Activated naive CD4-positive, alpha-beta T cell treated with anti-CD3 and anti-CD28 coated beads, Interleukin-2, amount 50 U/mL, for 16 hours (primary cell): ENCODE measurements at places on chromosomes 12 and 14.

GRCh38 chr12:5384015-5384414 lies 47.9 kb upstream of the NTF3 start:
- no peak for DNase-seq

DNA sequence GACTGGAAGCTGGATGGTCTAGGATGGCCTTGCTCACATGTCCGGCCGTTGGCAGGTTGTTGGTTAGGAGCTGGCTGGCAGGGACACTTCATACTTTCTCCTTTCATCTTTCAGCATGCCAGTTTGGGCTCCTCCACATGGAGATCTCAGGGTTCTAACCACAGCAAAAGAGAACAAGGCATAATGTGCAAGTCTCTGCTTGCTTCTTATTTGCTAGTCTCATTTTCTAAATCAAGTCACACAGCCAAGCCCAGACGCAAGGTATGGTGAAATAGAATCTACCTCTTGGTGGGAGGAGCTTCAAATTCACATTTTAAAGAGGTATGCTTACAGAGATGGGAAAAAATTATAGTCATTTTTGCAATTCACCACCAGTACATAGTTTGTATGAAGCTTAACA lies 69.1 kb upstream of the NAP1L1 start:
- DNase-seq = no peak

DNA sequence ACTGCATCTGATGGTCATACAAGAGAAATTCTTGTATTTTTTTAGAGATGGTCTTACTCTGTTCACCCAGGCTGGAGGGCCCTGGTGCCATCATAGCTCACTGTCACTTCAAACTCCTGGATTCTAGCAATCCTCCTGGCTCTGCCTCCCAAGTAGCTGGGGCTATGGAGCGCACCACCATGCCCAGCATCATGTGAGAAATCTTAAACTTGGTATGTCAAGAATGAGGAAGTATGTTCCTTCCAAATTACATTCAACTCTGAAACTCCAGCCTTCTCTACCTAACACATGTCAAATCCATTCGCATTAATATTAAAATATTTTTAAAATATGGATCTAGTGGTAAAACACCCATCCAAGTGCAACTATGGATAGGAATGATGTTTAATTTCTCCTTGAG lies 27.5 kb upstream of the CDKN3 start:
- no peak for DNase-seq

DNA sequence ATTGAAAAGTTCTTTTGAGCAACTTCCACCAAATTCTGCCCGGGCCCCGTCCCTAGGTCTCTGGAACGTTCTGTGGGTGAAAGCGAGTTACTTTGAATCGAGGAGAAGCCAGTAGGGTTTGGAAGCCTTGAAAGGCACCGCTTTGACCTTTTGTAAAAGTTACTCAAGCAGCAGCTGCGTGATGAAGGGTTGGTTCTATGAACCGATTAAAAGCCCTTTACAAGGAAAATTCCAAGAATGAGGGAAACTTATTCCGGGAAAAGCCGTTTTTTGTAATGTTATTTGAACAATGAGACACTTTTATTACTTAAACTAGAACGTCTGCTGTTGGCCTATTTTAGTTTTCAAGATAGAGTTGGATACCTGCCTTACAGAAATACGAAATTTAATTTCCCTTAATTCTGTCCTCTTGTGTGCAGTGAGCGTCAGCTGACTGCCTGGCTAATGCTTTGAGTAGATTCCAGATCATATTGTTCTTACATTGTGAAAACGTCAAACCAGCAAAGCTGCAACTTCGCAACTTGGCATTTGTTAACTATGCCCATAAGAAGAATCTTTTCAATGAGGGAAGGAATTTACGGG lies 906 bp downstream of the LARP4 start:
- DNase-seq = no peak

DNA sequence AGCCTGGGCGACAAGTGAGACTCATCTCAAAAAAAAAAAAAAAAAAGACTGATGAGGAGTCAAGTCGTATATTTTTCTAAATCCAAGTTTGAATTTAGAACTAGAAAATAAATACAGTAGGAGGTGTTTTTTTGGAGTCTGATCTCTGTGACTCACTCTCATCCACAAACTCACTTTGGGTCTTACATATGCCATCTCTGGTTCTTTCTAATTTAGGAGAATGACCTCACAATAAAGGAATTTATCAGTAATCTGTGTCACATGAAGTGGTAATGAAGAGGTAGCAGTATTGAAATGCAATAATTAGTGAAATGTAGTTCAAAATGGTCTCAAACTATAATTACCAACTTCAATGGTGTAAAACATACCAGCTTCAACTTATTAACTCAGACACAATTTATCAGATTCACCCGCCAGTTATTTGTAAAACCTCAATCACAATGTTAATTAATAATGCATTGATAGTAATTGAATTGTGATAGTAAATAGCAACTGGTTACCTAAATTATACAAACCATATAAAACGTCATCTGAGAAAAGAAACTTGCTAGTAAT lies 4.4 kb upstream of the CFL2 start:
- DNase-seq = no peak

DNA sequence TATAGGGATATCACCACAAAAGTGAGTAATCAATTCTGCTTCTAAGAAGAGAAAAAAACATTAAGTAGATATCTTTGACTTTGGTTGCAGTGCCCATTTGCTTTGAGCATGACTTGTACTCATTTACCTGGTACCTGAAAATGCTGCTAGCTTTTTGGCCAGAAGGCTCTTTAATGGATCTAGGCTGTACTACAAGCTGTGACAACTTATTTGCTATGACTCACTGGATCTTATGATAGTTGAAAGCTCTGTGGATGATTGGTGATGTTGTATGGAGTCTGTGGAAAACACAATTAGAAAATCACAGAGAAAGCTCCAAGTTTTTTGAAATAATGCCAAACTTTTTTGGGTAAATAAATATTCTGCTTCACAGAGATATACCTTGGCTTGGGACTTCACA lies 960.9 kb upstream of the FBXO33 start:
- no peak for DNase-seq

DNA sequence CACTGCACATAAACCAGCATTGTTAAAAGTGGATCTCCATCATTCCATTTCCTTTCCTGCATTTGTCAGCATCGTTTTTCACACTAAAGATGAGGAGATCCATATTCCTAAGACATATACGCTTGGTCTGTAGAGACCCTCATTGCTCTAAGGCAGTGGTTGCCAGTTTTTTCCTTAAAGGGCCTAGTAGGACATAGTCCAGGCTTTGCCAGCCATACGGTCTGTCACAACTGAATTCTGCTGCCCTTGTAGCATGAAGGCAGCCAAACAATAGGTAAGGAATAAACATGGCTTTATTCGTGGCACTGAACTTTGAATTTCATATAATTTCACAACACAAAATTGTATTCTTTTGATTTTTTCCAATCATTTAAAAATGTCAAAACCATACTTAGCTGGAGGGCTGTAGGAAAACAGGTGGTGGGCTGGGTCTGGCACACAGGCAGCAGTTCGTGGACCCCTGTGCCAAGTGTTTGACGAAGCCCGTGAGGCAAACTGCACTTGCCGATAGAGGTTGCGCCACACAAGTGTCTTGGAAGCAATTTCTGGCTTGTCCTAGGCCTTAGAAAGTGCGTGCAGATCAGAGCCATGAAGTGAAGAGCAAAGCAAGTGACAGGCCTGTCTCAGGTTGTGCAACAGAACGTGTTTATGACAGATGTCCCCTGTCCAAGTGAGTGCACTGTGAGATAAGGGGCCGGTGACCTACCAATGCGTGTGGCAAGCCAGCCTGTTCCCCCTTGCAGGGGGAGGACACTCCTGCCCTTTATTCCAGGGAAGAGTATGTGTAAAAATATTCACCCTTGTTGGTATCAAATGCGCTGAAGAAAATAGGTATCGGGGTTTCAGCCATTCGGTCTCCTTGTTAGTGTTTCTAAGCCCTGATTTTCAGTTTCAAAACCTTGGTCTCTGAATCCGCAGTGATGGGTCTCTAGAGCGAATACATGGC lies 916 bp upstream of the CHPT1 start:
- peak; percentile 11 for DNase-seq

DNA sequence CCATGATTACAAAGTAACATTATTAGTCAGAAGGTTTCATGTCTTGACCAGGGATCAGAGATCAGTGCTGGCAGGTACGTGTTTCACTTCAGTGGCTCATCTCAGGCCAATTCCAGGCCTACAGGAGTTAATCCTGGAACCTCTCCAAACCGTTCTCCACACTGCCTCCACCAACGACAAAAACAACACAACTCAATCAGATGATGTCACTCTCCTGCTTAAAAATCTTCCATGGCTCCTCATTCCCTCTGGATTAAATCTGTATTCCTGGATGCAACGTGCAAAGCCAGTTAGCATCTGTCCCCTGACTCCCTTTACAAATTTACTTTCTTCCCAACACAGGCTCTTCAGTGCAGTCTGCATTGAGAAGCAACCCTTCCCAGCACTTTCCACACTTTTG lies 34.3 kb upstream of the TXNRD1 start:
- no peak for DNase-seq

DNA sequence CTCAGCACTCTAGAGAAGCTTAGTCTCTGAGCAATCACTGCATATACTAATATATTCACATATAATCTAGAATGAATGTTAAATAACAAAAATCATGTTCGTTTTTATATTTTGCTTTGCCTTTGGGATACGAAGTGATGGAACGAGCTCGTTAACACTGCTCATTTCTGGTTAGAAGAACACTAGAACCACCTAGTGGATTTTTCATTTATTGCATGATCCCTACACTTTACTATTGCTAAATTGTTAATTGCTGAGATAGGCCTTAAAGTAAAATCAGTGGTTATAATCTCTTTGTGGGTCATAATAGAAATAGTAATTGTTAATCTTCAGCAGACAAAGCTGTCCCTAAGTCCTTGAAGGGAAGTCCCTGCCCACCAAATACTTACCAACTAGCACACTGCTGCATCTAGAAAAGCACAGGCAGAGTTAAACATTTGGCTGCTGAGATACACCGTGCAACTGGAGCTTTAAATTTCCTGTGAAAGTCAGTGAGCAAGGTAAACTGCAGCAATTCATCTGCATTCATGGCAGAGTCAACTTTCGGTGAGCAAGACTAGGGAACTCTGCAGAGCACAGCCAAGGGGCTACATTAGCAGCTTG lies 353.7 kb downstream of the APAF1 start:
- DNase-seq = no peak

GRCh38 chr12:109385339-109386058 lies 37.8 kb downstream of the MYO1H start:
- no peak for DNase-seq

DNA sequence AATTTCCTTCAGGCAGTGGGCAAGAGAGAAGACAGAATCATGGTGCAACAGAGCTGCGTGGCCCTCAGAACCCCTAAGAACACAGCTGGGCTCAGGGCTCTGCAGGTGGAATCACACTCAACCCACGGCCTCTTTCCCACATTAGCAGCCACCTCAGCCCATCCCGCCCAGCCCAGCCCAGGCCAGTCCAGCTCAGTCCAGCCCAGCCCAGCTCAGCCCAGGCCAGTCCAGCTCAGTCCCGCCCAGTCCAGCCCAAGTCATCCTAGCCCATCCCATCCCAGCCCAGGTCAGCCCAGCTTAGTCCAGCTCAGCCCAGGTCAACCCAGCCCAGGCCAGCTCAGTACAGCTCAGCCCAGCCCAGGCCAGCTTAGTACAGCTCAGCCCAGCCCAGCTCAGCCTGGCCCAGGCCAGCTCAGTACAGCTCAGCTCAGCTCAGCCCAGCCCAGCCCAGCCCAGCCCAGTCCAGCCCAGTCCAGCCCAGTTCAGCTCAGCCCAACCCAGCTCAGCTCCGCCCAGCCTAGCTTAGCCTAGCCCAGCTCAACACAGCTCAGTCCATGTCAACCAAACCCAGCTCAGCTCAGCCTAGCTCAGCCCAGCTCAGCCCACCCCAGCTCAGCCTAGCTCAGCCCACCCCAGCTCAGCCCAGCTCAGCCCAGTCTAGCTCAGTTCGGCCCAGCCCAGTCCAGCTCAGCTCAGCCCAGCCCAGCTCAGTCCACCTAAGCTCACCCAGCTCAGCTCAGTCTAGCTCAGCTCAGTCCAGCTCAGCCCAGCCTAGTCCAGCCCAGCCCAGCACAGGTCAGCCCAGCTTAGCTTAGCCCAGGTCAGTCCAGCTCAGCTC lies 183.1 kb downstream of the TMEM121 start:
- no peak for DNase-seq

DNA sequence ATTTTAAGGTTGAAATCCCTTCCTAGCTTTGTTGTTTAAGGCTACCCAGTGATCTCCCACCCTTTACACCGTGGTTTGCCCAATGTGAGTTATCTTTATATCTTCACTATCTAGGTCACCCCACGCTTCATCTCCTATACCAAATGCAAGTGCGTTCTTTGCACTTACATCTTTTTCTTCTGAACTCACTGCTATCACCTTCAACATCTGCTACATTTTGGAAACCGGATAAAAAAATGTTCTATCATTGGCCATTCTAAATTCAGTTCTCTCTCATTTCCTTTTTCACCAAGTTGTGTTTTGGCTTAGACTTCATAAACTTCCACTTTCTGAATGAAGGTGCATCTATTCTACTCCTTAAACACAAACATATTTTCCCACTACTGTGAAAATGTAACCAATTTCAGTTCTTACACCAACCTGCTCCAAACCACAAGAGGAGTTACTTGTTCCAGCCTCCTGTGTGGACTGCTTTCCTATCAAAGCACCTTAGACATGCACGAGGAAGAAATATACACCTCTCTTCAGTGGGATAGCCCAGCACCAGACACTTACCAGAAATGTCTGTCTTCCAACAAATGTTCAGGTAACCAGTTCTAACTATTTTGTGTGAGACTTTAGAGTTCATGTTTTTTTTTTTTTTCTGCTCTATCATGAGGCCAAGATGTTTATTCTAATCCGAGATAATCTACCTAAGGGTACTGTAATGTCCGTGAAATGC lies 21.9 kb downstream of the CLEC9A start:
- DNase-seq = no peak

DNA sequence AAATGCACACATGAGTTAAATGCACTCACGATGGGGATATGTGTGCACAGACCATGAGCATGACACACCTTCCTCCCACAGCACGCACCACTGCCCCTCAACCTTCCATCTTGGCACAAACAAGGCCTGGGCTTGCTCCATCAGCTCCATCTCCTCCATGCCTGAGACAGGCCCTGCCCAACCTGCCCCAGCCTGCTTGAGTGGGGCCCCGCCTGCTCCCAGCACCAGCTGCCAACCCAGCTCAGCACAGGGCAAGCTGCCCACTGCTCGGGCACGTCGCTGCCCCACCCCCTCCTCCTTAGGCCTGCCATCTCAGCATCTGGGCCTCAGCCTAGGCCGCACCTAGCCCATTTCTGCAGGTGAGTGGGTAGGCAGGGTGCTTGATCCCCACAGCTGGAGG lies 27.6 kb upstream of the KRT78 start:
- DNase-seq = no peak

- no peak for DNase-seq
These were observed 110.1 kb upstream of the USP44 start for GRCh38 chr12:95661360-95661759.

GRCh38 chr12:107495604-107496003 lies 190.0 kb upstream of the PWP1 start:
- DNase-seq = no peak
